Muscle of arm (tissue), 14 donors: ENCODE measurements at places on chromosomes 5 and 9. TPM values are rescaled to one million over a fixed set of nuclear protein-coding genes. Genes with fewer than 3 reads are reported as not detected.

Gene IPPK
- 6.0 TPM for polyA plus RNA-seq

DNA sequence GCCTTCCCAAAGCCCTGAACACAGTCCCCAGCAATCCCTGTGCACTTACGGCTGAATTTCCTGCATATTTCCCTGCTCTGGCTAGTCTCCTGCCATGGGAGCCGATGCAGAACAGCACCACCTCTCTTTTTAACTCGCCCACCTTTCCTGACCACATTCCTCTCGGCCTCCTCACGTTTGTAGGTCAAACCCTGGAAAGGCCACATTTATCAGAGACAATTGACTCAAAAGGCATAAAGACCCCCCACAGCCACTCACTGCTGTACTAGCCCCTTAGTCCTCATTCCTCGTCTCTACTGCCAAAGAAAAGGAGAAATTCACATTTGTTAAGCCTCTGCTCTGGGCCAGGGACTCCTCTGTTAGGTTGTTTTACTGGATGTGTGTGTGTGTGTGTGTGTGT, 43.6 kb downstream of the ENC1 start:
- DNase-seq = no peak

GRCh38 chr5:137022725-137023124, 476.4 kb downstream of the SPOCK1 start:
- no peak for DNase-seq

DNA sequence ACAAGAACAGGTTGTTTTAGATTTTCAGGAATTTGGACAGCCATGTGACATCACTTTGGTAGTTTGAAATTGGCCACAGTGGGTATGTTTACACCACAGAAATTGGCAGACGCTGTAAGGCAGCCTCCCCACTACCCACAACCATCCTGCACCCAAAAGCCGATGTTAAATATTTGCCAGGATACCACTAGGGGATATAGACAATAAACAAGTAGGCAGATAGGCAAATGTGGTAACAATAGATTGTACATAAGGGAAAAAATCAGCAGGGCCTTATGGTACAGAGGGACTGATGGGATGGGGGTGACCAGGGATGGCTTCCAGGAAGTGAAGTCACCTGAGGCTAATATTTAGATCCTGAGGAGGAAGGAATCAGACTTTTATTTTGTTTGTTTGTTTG, 31.1 kb upstream of the DUSP1 start:
- no peak for DNase-seq

GRCh38 chr5:45578270-45578669, 117.9 kb downstream of the HCN1 start:
- no peak for DNase-seq

Gene SV2C
- not detected for polyA plus RNA-seq

Gene SVEP1
- polyA plus RNA-seq = not detected

GRCh38 chr9:8241201-8241600, 441.6 kb upstream of the DMAC1 start:
- DNase-seq = no peak

- DNase-seq = no peak
Observed at GRCh38 chr5:32461441-32462120, 17.0 kb upstream of the ZFR start.

Gene NUDT12
- polyA plus RNA-seq = 12.7 TPM

Gene REEP2
- polyA plus RNA-seq = 13.4 TPM

- peak; percentile 75 for DNase-seq
Observed at GRCh38 chr9:109328978-109329637, 8.2 kb upstream of the EPB41L4B start.

DNA sequence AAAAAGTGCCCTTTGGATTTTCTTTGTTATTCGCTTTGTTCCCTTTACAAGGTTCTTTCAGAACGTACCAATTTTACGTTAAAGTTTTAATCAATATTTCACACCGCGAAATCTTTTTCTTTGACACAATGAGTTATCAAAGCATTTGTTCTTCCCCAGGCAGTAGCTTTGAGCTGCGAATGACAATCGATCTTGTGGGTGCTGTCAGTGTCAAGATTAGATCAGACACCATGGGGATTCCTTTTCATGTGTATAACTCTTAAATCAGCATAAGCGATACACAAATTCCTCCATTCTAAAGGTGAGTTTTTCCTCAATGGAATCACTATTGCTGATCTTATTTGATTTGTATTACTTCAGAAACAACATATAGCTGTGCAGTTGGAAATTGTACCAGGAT, 145.5 kb downstream of the ST8SIA4 start:
- DNase-seq = no peak

Gene NCS1
- 40.6 TPM for polyA plus RNA-seq

DNA sequence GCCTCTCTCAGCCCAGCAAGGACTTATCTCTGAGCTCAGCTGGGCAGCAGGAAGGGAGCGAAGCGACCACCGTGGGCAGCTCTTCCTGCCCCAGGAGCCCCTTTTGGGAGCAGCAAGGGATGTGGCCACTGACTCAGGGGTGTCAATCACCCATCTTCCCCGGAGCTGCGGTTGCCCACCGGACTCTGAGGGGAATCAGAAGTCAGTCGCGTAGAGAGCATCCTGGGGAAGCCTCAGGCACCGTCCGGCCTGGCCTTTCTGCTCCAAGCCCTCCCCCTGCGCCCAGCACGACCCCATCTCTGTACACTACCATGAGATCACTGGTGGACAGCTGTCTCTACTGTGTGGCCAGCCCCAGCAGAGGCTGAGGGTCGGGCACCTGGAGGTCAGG, 24.6 kb downstream of the GFI1B start:
- no peak for DNase-seq

DNA sequence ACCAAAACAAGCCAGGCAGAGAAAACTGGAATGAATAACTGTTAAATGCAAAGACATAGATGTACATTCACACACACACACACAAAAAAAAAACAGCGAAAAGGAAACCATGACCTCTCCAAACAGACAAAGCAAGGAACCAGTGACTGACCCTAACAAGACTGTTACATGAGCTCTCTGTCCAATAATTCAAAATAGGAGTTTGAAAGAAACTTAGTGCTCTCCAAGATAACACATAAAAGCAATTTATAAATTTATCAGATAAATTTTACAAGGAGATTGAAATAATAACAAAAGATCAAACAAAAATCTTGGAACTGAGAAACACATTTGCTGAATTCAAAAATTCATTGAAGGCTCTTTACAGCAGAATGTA, 423.5 kb upstream of the RGMB start:
- DNase-seq = no peak

Gene SERINC5
- 22.2 TPM for polyA plus RNA-seq

Gene LCNL1
- 0.73 TPM for polyA plus RNA-seq

- no peak for DNase-seq
Observed at GRCh38 chr9:108666240-108666784, 189.5 kb downstream of the ACTL7B start.

GRCh38 chr5:158599157-158599556, 500.6 kb downstream of the EBF1 start:
- no peak for DNase-seq

- DNase-seq = no peak
Observed at GRCh38 chr5:21806943-21807342, 1046.2 kb downstream of the CDH12 start.

Gene CCDC192
- 0.41 TPM for polyA plus RNA-seq

- no peak for DNase-seq
Observed at GRCh38 chr9:104263942-104264341, 169.8 kb downstream of the SMC2 start.

GRCh38 chr5:96963267-96963666, 27.4 kb downstream of the LNPEP start:
- DNase-seq = peak; percentile 72

- peak; percentile 65 for DNase-seq
Observed at GRCh38 chr9:129436751-129437625, 183.9 kb downstream of the C9orf50 start.

GRCh38 chr5:33692980-33693379, 198.8 kb downstream of the ADAMTS12 start:
- DNase-seq = no peak

Gene IFNK
- not detected for polyA plus RNA-seq

DNA sequence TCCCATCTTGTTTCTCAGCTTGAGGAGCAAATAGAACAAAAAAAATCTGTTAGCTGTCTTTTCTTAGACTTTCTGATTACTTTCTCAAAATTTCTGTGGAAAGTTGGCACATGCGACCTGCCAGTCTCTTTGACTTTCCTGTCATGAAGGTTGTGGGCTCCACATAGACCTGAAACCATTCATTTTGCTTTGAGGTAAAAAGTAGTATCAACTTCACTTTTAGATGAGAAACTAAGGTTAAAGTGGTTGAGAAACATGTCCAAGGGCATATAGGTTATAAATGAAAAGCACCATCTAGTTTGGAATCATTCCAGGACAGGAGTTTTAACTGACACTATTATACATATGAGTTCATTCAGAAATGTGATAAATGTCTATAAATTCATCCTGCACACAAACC, 42.7 kb downstream of the ST8SIA4 start:
- DNase-seq = no peak

DNA sequence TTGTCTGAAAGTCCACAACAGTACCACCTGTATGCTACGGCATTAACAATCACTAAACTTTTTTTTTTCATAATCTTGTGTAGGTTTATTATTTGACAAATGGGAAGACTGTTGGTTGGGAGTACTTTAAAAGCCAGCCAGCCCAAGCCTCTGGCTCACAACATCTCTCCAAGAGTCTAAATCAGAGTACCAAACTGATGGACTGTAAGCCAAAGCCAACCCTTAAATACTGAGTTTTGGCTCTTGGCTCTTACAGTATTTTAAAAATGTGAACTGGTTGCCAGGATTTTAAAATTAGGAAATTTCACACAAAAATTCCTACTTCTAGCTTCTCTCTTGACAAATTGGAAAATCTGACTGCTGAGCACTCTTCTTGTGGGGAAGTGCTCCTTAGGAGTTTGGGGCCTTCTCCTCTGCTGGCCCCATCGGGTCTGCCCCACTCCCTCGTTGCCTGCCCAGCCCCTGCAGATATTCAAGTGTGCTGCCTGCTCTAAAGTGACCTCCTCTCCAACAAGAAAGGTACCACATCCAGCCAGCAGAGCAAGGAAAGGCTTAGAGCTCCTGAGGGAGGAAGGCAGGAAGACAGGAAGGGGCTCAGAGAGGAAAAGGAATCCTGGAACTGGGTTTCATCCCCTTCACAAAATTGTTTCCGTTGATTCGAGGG, 21.8 kb upstream of the TMOD1 start:
- no peak for DNase-seq

- no peak for DNase-seq
Observed at GRCh38 chr5:88269222-88269771, 652 bp upstream of the TMEM161B start.

DNA sequence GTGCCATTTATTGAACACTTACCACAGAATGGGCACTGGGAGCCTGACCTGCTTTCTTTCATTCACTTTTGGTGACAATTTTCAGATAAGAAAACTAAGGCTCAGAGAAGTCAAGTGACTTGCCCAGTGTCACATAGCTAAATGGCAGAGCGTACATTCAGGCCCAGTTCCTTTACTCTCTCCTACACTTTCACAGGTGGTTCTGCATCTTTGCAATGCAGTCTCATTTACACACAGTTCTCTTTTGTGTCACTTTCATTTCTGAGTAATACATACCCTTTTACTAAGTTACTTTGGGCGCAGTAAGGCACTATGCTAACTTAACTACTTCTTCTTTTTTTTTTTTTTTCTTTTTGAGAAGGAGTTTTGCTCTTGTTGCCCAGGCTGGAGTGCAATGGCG, 8.3 kb downstream of the NFIL3 start:
- no peak for DNase-seq
